ENCODE measurements at places on chromosomes 1 and 21.

DNA sequence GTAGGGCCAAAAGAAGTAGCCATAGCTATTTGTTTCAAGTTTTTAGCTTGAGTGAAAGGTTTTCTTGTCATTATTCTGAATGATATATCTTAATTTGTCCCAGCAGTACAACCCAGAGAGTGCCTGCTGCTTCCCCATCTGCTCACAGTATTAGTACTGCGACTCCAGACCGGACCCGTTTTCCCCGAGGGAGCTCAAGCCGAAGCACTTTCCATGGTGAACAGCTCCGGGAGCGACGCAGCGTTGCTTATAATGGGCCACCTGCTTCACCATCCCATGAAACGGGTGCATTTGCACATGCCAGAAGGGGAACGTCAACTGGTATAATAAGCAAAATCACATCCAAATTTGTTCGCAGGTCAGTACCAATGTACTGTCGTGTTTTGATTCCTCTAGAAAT lies 37.2 kb upstream of the C1orf115 start:
- peak; percentile 91 for DNase-seq

DNA sequence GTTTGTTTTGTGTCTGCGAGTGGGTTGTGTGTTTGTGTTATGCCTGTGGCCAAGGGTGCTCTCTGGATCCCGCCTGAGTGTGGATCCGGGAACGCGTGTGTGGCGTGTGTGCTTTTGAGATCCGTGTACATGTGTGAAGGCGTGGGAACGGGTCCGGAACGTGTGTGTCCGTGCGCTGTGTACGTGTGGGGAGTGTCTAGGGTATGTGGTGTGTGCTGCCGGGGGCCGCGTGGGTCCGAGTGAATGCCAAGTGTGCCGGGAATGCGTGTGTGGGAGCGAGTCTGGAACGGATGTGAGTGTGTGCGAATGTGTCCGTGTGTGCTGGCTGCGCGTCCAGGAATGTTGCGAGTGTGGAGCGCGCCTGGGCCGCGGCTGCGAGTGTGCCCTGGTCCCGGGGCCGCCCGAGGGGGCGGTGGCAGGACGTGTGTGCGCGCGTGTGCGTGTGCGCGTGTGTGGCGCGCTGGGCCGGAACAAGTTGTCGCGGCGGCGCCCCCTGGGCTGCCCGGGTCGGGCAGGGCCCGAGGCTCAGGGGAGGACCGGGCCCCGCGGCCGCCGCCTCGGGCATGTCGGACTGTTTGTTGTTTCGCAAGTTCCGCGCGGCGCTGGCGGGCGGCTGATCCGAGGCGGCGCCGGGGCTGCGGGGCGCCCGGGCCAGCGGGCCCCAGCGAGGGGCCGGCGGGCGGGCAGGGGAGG lies 953 bp downstream of the PTPRU start:
- DNase-seq = peak; percentile 35

GRCh38 chr1:119002028-119002686 lies 14.0 kb upstream of the TBX15 start:
- no peak for DNase-seq

- DNase-seq = no peak
Observed at GRCh38 chr1:3609769-3610526, 1.4 kb downstream of the MEGF6 start.

- peak; percentile 57 for DNase-seq
Observed at GRCh38 chr1:165434281-165434680, 10.6 kb downstream of the RXRG start.
